ENCODE measurements at places on chromosomes 16 and 17.

- DNase-seq = no peak
Observed at GRCh38 chr17:49621420-49621819, 45.7 kb downstream of the NXPH3 start.

GRCh38 chr17:70366386-70366785 is 197.1 kb downstream of the KCNJ2 start:
- DNase-seq = no peak

DNA sequence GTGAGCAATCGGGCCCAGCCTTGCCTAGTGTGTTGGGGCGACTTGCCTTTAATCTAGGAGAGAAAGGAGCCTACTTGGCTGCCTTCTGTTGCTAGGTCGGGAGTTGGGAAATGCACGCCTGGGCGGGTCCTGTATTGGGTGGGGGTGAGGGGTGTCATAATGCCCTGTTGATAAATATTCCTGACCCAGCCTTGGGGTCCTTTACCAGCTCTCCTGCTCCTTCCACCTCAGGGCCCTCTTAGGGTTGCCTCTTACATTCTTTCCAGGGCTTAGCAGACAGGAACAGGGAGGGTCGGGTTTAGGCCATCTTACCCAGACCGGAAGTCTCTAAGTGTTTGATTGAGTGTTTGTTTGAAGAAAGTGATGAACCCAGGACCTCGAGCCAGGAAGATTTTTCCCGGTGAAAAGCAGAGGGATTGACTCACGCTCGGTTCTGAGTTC is 112.9 kb downstream of the SEC14L1 start:
- no peak for DNase-seq

DNA sequence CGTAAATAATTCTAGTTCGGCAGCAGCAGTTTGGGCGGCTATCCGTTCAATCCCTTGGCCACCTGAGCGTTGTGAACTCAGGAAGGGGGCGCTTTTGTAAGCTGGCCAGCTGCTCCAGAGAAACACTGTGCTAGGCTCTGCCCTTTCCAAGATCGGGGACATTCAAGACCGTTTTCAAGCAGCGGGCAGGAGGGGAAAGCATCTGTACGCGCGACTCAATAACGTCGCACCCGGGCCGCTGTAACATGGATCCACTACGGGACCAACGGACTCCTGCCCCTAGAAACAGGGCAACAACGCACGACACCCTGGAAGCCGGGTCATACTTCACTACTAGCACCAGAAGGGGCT is 463 bp downstream of the TOP2A start:
- no peak for DNase-seq

DNA sequence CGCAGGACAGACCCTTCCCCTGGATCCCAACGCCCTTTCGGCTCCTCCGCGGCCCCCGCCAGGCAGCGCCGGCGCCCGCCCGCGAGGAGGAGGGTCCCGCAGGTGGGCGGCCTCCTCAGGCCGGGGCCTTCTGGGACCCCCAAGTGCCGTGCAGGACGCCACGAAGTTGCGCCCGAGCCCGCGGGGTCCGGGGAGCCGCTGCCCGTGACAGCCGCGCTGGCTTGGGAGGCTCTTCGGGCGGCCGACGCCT is 504 bp downstream of the ERN1 start:
- DNase-seq = no peak

- DNase-seq = no peak
Observed at GRCh38 chr16:81261049-81261648, 22.7 kb downstream of the BCO1 start.

DNA sequence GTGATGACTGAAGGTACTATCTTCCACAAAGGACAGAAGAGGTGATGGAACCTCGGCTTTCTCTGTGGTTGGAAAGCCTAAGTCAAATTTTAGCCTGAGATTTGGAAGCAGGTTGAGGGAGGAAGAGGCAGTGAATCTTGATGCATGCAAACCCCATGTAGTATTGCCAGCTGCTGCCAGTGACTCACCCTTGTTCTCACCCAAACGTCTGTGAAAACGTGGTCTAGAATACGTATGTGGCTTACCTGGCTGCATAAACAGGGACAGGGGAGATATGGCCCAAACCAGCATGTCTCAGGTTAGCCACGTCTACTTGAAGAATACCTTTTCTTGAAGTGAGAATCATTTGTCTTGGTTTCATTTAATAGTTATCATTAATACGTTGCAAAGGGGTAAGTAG is 438.0 kb upstream of the MAF start:
- no peak for DNase-seq

DNA sequence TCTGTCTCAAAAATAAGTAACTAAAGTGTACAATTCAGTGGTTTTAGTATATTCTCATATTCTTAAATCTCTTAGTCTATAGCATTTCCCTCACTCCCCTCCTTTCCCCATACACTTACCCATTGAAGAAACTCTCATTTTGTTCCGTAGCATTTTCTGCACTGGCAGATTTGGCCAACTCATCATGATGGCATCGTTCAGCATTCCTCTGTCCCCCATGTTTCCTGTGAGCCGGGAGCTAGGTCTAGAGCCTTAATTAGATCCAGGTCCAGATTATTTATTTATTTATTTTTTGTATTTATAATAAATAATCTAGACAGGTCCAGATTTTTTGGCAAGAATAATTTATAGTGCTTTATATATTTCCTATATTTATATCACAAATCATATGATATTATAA is 31.0 kb downstream of the HEATR3 start:
- DNase-seq = peak; percentile 52

DNA sequence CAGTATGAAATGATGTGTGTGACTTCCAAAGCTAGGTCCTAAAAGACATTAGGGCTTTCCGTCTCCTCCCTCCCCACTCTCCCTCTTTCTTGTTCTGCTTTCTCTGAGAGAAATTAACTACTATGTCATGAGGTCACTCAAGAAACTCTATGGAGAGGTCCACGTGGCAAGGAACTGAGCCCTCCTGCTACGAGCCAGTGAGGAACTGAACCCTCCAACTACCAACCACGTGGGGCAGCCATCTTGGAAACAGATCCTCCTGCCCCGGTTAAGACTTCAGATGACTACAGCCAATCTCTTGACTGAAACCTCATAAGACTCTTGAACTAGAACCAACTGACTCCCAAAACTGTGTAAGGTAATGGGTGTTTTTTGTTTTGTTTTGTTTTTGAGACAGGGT is 4.2 kb upstream of the ALOX15 start:
- DNase-seq = no peak

GRCh38 chr17:48995974-48996721 is 1.0 kb upstream of the IGF2BP1 start:
- no peak for DNase-seq

- no peak for DNase-seq
Observed at GRCh38 chr17:49588312-49588711, 12.6 kb downstream of the NXPH3 start.

GRCh38 chr17:12492450-12492849 is 173.2 kb upstream of the MYOCD start:
- DNase-seq = no peak

DNA sequence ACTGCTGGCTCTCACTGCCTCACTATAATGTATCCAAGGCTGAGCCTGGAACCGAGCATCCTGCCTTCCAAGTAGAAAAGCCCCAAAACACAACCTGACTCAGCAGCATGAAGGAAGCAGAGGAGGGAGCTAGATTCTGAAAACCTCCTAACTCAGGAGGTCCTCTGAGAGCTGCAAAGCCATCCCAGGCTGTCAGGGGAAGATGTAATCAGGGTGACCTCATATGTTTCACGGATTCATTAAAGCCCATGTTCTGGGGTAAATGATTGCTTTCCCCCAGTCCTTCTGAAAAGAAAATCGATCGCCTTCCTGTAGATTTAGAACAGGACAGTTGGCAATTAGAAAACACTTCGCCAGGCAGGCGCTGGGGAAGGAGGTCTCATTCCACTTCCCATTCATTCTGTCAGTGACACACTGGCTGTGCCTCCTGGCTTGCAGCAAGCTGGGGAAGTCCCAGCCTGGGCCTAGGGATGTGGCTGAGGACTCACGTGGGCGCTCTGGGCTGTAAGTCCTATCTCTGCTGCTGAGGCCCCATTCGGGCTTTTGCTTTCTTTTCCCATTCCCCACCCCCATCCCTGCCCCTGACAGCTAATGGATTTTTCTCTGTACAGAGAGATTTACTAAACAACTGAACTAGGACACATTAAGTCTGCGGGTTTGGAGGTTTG is 75.7 kb upstream of the TMEM132E start:
- no peak for DNase-seq

- no peak for DNase-seq
Observed at GRCh38 chr16:11291091-11291703, 10.1 kb upstream of the PRM1 start.

GRCh38 chr17:41212524-41213169 is 13.8 kb upstream of the KRTAP9-2 start:
- DNase-seq = no peak

DNA sequence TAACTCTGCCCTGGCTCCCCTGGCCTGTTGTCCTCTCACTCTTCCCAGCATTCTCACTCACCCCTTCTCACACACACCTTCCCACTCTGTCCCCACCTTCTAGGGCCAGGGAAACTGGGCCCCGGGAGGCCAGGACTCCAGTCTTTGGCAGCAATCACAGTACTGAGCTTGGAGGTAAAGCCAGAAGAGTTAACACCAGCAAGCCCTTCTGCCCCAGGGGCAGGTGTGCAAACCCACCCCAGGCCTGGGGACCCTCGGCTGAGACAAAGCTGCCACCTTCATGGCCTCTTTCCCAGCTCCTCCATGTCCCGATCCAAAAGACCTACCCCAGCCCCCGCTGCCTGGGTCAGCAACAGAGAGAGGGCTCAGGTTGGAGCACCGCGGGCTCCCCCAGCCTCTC is 36.9 kb upstream of the MLKL start:
- no peak for DNase-seq

GRCh38 chr17:2335726-2336214 is 487 bp downstream of the TSR1 start:
- DNase-seq = no peak

GRCh38 chr17:40497695-40498094 is 3.7 kb downstream of the TNS4 start:
- DNase-seq = no peak

DNA sequence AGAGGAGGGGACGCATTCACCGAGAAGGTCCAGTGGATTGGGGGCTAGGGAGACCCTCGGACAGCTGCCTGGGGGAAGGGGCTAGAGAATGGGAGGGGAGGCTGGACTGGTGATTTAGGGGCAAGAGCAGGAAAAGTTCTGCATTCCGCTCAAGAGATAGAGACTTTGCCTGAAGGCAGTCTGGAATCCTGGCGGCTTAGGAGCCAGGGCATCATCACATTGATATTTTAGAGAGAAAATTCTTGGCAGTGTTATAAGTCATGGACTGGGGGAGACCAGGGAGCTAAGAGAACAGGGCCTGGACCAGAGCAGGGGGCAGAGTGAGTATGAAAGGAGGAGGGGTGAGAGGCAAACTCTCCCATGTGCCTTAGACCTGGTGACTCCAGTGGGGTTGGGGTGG is 35.8 kb downstream of the MSI2 start:
- no peak for DNase-seq

- DNase-seq = no peak
Observed at GRCh38 chr16:89116341-89117226, 22.9 kb downstream of the ACSF3 start.

- no peak for DNase-seq
Observed at GRCh38 chr16:55009581-55009980, 78.9 kb downstream of the IRX5 start.

DNA sequence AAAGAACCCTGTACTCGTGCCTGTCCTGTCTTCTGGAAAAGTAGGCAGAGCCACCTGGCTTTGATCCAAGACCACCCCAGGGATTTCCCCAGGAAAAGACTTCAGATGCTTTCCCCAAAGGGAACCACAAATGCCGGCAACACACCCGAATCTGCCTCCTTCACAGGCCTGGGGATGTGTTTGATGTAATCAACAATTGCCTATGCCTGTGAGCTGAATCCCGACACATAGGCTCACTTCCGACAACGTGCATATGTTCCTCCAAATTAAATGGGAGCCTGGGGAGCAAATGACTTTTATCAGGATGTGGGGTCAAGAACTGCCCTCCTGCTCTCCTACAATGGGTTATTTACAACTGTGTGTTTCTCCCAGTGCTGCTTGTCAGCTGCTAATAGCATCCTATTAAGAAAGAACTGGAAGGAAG is 535.2 kb upstream of the CDH11 start:
- DNase-seq = no peak

- no peak for DNase-seq
Observed at GRCh38 chr16:87222335-87222734, 94.9 kb downstream of the C16orf95 start.

DNA sequence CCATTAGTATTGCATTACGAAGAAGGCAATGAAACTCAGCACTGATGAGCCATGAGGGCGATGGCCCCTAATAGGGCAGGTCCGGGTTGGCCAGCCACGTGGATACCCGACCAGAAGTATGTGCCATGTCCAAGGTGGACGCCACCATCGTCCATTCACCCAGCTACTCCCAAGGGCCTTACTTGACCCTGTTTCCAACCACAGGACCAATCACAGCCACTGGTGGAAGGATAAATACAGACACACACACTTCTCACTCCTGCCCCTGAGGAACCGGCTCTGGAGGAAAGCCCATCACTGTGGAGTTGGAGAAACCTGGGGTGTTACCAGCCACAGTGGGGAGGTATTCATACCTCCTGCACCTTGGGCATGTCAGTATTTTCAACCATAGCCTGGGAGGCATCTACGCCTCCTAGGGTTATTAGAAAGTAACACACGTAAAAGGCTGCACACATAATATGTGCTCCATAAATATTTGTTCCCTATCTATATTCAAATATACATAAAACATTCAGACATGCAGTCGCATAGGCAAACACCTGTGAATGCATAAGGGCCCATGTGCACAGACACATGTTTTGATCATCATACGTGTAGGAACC is 5.4 kb upstream of the ITGA3 start:
- no peak for DNase-seq

- no peak for DNase-seq
Observed at GRCh38 chr17:75832164-75832651, 12.0 kb downstream of the UNC13D start.

- DNase-seq = no peak
Observed at GRCh38 chr17:41442739-41443138, 2.0 kb upstream of the KRT38 start.

DNA sequence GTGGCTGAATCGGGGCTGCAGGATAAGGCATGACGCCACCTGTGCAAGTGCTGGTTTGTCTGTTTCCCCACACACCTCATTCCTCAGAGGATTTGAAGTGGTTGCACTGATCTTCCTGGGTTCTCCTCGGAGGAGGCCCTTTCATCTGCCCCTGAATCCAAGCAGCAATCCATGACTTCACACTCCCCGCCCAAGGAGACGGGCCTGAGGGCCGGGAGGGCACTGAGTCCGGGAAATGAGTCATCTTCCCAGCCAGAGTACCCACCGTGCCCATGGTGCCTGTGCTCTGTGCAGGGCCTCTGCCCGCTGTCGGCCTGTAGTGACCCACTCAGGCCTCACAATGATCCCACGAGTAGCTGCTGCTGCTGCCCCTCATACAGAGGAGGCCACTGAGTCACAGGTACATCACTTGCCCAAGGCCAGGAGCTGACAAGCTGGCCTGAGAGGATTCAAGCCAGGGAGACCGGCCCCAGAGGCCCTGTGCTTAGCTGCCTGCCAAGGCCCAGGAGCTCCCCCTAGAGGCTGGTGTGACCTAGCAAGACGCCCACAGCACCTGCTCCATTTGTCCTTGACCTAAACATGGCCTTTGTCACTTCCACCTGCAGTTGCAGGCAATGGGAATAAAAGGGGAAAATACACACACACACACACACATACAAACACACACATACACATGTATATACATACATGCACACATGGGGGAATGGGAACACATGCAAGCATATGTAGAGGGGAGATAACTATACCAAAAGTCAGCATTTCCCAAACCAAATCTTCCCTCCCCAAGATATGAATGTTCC is 240.0 kb downstream of the C16orf95 start:
- DNase-seq = no peak

GRCh38 chr17:7332111-7332510 is 3.0 kb upstream of the NEURL4 start:
- no peak for DNase-seq

All from AG09319 (cell line).